A549 treated with dexamethasone at 1 μM for 4 hours (cell line): ENCODE measurements at places on chromosomes 13 and 19. TPM values are rescaled to one million over a fixed set of nuclear protein-coding genes. Genes with fewer than 3 reads are reported as not detected.

Gene GFY
- 0.17 to 0.40 TPM (median 0.23 TPM) in 5 replicates for total RNA-seq

Gene UBE2S
- total RNA-seq = 251 to 469 TPM (median 409 TPM) in 5 replicates

Gene FGF14
- total RNA-seq = 0.01 to 0.11 TPM in 2 of 5 replicates, not detected in the others

Gene SYNGR4
- 2.3 to 3.7 TPM (median 2.8 TPM) in 5 replicates for total RNA-seq

Gene SULT2B1
- 11.9 to 18.4 TPM (median 17.2 TPM) in 5 replicates for total RNA-seq

Gene NAPSA
- 0.32 to 1.1 TPM (median 0.84 TPM) in 5 replicates for total RNA-seq

Gene THSD1
- total RNA-seq = 5.0 to 6.5 TPM (median 5.3 TPM) in 5 replicates

Gene RPL28
- total RNA-seq = 2,624 to 3,119 TPM (median 2,807 TPM) in 5 replicates

Gene NLRP11
- 0.04 TPM in 1 of 5 replicates, not detected in the others for total RNA-seq

Gene PSG7
- 0.04 to 0.11 TPM (median 0.06 TPM) in 5 replicates for total RNA-seq

Gene MBD3L2B
- 0.16 TPM in 1 of 5 replicates, not detected in the others for total RNA-seq

Gene WASF3
- total RNA-seq = 0.10 to 0.15 TPM (median 0.12 TPM) in 5 replicates

Gene U2AF2
- total RNA-seq = 234 to 285 TPM (median 273 TPM) in 5 replicates

Gene ENOX1
- total RNA-seq = 2.0 to 3.1 TPM (median 2.3 TPM) in 5 replicates

Gene ZNF577
- total RNA-seq = 0.06 to 0.13 TPM (median 0.09 TPM) in 4 of 5 replicates, not detected in the other

Gene KLK14
- 0.26 to 0.54 TPM (median 0.39 TPM) in 4 of 5 replicates, not detected in the other for total RNA-seq

Gene ZNF146
- total RNA-seq = 120 to 157 TPM (median 136 TPM) in 5 replicates

Gene FOXO1
- total RNA-seq = 8.5 to 11.8 TPM (median 10.4 TPM) in 5 replicates

Gene VN1R2
- total RNA-seq = not detected in 5 replicates
